MG63 (cell line): ENCODE measurements at places on chromosomes 6 and 20. TPM values are rescaled to one million over a fixed set of nuclear protein-coding genes. Genes with fewer than 3 reads are reported as not detected.

DNA sequence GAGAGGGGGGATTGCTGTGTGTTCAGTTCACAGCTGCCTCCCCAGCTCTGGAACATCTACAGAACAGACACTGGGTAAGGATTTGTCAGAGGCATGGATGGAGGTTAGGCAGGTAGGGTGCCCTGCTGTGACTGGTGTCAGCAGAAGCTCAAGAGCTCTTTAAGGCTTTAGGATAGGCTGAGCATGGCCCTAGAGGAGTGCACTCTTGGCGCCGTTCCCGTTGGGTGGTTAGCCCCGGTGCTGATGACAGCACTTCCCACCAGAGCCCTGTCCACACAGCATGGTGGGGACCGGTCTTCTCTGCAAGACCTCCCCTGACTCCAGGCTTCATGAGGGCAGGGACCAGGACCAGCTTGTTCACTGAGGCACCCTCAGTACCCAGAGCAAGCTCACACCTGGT, 262.0 kb downstream of the BMP7 start:
- no peak for DNase-seq

DNA sequence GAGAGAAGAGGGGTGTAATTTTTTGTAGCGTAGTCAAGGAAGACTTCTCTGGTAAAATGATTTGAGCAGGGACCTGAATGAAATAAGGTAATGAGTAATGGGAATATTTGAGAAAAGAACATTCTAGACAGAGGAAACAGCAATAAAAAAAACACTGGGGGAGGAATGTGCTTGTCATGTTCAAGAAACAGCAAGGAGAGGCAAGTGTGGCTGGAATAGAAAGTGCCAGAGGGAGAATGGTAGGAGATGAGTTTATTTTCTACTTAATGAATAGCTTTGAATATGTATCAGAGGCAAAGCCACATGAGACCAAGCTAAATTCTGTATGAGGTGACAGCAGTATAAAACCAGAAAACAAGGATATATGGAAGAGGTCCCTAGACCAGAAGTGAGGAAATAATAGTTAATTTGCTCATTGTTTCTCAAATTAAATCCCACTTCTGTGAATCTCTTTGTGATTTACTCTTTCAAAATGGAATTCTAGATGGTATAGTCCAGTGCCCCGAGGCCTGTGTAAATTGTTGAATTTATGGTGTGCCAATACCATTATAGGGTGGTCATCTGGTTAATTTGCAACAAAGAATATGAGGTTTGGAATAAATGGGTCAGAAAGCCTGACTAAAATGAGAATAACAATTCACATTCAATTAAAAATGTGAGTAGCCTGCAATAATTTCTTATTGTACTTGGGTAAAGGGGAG, 170.2 kb downstream of the CDKAL1 start:
- no peak for DNase-seq

PACRG gene
- total RNA-seq = not detected in 2 replicates

DNA sequence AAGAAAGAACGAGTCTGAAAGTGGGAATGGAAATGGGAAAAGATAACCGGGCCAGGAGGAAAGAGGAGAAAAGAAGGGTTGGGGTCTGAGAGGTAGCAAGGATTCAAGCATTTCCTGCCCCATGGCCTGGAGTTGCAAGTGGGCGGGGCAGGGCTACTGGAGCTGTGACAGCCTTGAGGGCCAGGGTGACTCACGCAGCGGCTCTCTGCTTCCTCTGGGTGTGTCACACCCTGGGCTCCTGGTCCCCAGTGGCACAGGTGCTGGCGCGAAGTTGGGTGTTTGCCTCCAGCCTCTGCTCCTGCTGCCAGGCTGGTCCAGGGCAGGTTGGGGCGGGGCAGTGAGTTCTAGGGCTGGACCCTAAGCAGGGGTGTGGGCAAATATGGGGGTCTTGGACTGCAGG, 3.3 kb upstream of the ULBP3 start:
- DNase-seq = peak; percentile 84

HEY2 gene
- total RNA-seq = not detected in 2 replicates

MAFB gene
- total RNA-seq = 0.52 and 2.6 TPM in 2 replicates

ABCC10 gene
- total RNA-seq = 2.1 and 3.5 TPM in 2 replicates

SMIM29 gene
- 2.4 and 12.0 TPM in 2 replicates for total RNA-seq

DNA sequence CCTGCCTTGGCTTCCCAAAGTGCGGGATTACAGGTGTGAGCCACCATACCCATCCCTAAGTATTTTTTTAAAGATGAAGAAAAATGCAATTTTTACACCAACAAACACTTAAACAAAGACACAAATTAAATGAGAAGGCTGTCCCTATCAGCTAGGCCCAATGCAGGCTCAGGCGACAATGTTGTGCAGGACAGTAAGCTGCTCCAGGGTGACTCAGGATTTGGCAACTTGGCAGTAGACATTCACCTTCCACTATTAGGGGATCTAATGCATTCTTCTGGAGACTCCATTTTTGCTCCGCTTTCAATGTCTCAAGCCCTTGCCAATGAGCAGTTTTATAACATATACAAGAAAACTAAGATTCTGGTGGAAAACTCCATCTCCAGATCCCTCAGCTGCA, 19.7 kb downstream of the NDRG3 start:
- peak; percentile 46 for DNase-seq

- no peak for DNase-seq
Measured at GRCh38 chr6:18720075-18720474, 332.9 kb downstream of the RNF144B start.

DNA sequence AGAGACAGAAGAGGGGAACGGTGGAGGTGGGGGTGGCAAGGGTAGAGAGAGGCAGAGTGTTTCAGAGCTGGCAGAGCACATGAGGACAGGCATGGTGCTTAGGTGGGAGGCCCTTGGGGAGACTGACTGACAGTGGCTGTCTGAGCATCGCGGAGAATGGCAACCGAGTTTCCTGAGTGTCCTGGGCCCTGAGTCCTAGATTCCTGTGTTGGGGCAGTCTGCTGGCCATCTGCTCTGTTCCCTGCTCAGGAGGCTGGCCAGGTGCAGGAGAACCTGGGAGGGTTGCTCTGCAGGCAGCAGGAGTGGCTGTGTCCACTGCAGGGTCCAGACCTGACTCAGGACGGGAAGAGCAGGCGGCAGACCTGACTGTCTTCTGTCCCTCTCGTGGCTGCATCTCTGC, 248.9 kb downstream of the LRFN2 start:
- DNase-seq = no peak

- DNase-seq = no peak
Measured at GRCh38 chr6:56868687-56869086, 86.2 kb upstream of the BEND6 start.
